NCI-H446 treated with DMSO at 0.1 percent for 48 hours (cell line): ENCODE measurements at places on chromosomes 13 and 19.

DNA sequence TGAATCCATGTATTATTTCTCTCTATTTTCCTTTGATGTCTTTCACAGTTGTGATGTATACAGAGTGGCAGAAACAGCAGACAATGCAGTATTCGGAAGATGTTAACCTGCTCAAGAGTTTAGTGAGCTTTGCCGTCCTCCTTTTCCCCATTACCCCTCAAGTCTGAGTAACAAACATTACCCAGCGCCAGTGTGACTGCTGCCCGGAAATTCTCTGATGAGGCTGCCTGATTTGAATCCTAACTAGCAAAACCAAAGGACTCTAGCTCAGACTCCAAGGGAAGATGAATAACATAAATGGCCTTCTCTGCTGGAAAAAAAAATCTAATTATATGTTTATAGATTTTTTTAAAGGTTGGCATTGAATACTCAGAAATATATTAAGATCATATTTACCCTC, 247.3 kb upstream of the SOX21 start:
- no peak for DNase-seq

GRCh38 chr13:44905556-44905955, 83.7 kb downstream of the NUFIP1 start:
- no peak for DNase-seq

GRCh38 chr19:46076031-46076880, 35.5 kb upstream of the IGFL4 start:
- DNase-seq: no peak

DNA sequence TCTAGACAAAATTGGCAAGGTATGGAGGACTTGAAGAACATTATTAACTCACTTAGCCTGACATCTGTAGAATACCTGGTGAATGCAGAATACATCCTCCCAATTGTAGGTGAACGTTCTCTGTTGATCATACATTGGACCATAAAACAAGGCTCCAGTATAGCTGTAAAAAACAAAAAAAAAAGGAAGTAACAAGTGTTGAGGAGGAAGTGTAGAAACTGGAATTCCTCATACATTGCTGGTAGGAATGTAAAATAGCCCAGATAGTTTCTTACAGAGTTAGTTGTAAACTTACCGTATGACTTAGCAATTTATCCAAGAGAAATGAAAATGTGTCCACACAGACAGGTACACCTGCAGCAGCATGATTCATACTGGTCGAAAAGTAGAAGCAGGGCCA, 44.8 kb downstream of the TSSK6 start:
- DNase-seq: no peak

- DNase-seq: no peak
Observed at GRCh38 chr13:49046002-49046401, 70.3 kb downstream of the FNDC3A start.

DNA sequence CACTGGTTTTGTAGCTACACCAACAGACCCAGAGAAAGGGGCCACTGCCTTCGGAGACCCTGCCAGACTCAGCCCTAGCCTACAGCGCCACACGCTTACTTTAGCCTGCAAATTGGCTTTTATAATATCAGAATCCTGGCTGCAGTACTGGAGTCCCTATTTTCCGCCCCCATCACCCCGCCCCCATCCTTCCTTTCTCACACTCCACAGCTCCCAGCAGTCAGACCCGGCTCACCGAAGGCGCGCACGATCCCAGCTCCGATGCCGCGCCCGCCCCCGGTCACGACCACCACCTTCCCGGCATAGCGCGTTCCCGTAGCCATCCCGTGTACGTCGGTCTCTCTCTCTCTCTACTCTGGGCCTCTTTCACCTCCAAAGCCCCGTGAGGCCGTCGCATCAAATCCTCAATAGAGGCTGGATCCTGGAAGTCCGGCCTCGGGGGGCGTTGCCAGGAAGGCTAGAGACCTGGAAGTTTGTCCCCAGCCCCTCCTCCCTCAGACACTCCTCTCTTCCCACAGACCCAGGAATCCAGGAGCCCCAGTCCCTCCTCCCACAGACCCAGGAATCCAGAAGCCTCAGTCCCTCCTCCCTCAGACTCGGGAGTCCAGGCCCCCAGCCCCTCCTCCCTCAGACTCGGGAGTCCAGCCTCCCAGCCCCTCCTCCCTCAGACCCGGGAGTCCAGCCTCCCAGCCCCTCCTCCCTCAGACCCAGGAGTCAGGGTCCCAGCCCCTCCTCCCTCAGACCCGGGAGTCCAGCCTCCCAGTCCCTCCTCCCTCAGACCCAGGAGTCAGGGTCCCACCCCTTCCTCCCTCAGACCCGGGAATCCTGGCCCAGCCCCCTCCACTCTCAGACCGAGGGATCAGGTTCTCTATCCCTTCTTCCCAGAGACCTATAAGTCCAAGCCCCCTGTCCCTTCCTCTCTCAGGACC, at the start of gene HSD17B14:
TSS of gene HSD17B14 (minus strand) at position 403 of the 929 bp plus-strand sequence. CDS start at position 323, 80 bp downstream.
- DNase-seq: peak; percentile 33

- no peak for DNase-seq
Observed at GRCh38 chr13:86581706-86582105, 782.5 kb upstream of the SLITRK6 start.

GRCh38 chr13:42110410-42111155, 62.1 kb downstream of the DGKH start:
- peak; percentile 58 for DNase-seq

GRCh38 chr13:52405767-52406494, at the start of gene THSD1:
THSD1 (minus strand) TSS chr13:52406172; CDS start chr13:52402600, 3,572 bp downstream.
- no peak for DNase-seq

DNA sequence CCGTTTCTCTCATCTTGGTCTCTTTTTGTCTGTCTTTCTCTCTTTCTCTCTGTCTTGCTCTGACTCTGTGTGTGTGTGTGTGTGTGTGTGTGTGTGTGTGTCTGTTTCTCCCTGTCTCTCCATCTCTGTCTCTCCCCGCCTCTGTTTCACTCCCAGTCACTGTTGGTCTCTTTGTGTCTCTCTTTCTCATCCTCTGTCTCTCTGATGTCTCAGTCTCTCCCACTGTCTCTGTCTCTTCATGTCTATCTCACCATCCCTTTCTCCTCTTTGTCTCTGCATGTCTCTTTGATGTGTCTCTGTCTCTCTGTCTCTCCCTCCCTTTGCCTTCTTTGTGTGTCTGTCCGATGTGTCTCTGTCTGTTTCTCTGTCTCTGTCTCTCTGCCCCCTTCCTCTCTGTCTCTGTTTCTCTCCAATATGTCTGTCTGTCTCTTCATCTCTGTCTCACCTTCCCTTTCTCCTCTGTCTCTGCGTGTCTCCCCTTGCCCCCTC, 2.5 kb downstream of the NFIC start:
- DNase-seq: no peak

- DNase-seq: no peak
Observed at GRCh38 chr19:28449803-28450202, 763.1 kb downstream of the UQCRFS1 start.

DNA sequence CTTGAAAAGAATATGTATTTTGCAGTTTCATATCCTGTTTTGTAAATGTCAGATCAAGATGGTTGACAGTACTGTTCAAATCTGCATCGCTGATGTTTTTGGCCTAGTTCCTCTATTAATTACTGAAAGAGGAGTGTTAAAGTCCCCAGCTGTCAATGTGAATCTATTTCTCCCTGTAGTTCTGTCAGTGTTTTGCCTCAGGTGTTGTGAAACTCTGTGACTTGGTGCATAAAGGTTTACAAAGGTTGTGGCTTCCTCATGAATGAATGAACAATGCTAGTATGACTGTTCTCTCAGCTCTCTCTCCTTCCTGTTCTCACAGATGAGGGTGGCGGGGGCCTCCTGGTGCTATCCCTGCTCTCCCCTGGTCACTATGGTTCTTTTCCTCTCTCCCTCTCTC, 142.4 kb downstream of the MYCBP2 start:
- no peak for DNase-seq

GRCh38 chr19:35223084-35223790, 5.3 kb downstream of the FAM187B start:
- no peak for DNase-seq

DNA sequence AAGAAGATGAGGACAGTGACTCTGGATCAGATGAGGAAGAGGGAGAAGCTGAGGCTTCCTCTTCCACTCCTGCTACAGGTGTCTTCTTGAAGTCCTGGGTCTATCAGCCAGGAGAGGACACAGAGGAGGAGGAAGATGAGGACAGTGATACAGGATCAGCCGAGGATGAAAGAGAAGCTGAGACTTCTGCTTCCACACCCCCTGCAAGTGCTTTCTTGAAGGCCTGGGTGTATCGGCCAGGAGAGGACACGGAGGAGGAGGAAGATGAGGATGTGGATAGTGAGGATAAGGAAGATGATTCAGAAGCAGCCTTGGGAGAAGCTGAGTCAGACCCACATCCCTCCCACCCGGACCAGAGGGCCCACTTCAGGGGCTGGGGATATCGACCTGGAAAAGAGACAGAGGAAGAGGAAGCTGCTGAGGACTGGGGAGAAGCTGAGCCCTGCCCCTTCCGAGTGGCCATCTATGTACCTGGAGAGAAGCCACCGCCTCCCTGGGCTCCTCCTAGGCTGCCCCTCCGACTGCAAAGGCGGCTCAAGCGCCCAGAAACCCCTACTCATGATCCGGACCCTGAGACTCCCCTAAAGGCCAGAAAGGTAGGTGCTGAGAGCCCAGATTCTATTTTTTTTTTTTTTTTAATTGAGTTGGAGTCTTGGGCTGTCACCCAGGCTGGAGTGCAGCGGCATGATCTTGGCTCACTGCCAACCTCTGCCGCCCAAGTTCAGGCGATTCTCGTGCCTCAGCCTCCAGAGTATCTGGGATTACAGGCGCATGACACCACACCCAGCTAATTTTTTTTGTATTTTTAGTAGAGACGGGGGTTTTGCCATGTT, 2.3 kb downstream of the PPP1R15A start:
- no peak for DNase-seq

DNA sequence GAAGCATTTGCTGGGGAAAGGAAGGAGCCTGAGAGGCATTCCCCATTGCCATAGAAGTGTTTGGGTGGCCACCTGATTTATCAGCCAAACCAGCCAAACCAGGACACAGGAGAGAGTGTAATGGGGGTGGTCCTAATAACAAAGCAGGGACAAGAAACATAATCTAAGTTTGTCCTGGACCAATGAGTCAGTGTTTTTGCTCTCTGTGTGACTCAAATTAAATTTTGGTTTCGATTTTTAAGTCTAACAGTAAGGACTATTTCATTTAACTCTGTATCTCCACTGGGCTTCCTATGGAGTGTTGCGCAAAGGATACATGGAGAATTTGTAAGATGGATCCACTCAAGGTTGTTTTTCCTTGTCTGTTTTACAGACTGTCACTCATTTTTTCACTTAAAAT, 19.5 kb upstream of the TRPC4 start:
- no peak for DNase-seq

DNA sequence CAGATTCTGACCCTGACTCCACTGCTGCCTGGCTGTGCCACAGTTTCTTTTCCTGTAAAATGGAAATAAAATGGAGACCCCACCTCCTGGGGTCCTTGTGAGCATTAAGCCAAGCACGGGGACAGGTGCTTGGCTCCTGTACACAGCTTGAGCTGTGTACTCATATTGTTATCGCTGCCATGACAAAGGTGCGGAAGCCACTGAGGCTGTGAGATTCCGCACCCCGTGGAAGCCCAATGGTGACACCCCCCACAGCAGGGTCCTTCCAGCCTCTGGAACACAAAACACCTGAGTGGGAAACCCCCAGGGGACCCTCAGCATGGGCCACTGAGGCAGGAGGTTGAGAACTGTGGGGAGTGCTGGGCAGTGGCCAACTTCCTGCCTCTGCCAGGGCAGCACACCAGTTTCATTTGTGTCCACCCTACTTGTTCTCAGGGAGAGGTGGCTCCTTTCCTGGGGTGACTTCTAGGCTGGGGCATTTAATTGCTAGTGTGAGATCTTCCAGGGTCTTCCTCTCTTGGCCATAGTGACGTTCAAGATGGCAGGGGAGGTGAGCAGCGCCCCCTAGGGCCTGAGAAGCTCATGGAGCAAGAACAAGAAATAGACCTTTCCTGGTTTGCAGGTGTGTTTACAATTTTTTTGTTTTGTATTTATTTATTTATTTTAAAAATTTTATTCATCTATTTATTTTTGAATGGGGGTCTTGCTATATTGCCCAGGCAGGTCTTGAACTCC, 5.4 kb upstream of the JSRP1 start:
- no peak for DNase-seq

- no peak for DNase-seq
Observed at GRCh38 chr19:49786376-49786820, 19.6 kb downstream of the AP2A1 start.

- DNase-seq: no peak
Observed at GRCh38 chr13:112874751-112875300, 94.2 kb upstream of the MCF2L start.

GRCh38 chr13:75137911-75138571, 343.9 kb downstream of the TBC1D4 start:
- no peak for DNase-seq

- no peak for DNase-seq
Observed at GRCh38 chr13:32407854-32408253, 20.1 kb downstream of the N4BP2L1 start.

GRCh38 chr19:30305346-30306060, 66.7 kb upstream of the ZNF536 start:
- no peak for DNase-seq

- DNase-seq: peak; percentile 87
Observed at GRCh38 chr19:17215127-17215971, at the start of gene USE1. USE1 (plus strand) TSS chr19:17215357; CDS start chr19:17215406, 49 bp downstream.

DNA sequence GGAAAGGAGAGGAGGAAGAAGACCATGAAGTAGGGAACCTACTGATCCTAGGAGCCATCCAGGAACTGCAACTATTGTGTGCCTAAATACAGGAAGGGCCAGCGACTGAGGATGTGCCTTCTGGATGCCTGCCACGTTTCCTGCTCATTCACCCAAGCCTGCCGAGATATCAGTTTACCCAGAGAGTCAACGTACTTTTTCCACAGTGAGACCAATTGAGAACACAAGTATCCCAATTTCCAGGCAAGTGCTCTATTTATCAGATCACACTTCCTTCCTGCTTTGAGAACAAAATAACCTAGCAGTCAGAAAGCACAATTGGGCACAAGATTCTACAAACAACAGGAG, 122.4 kb downstream of the AKAP11 start:
- no peak for DNase-seq

DNA sequence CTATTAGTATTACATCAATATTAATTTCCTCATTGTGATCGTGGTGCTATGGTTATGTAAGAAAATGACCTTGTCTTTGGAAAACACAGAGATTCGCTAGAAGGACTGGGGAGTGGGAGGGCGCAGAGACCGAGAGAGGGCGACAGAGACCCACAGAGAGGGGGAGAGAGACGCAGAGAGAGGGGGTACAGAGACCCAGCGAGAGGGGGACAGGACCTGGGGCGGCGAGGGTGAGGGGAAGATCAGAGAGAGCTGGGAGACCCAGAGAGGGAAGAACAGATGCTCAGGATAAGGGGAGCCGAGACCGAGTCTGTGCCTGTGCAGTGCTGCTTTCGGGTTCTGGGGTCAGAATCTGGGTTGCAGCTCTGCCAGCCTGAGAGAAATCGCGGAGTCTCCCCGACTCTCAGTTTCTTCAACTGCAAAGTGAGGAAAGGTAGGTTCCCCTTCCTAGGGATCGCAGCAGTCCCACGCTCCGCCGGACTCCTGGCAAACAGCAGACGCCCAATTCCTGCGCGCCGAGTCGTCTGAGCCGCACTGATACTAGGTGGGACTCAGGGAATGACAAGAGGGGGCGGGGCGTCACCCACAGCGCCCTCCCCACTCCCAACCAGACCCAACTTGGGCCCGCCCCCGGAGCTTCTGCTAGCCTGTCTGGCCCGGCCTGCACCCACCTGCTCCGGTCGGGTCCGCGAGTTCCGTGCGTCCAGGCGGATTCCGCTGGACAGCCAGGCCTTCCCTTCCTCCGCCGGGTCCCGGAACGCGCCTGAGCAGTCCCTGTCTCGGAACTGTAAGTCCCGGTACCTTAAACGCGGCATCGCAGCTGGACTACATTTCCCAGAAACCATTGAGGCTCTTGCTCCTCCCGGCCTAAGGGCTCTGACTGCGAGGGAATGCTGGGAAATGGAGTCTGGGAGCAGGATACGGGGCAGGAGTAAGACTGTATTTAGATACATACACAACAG, 15.3 kb downstream of the IZUMO2 start:
- DNase-seq: peak; percentile 64
